ENCODE measurements at places on chromosomes 2 and 18.

DNA sequence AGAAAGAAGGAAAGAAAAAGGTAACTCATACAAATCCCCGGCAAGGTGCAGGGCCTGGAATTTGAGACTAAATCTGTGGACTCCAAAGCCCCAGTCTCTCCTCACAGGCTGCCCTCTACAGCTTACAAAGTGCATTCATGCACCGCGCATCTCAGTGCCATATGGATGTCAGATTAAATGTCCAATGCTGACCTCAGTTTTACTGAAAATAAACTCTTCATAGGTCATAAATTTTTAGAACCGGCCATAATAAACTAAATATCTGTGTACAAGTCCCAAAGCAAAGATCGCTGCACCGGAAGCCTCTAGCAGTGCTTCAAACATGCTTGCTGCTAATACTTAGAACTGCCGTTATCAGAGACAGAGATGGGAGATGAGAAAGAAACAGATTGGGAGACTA, 17.7 kb downstream of the ST6GAL2 start:
- DNase-seq = no peak

DNA sequence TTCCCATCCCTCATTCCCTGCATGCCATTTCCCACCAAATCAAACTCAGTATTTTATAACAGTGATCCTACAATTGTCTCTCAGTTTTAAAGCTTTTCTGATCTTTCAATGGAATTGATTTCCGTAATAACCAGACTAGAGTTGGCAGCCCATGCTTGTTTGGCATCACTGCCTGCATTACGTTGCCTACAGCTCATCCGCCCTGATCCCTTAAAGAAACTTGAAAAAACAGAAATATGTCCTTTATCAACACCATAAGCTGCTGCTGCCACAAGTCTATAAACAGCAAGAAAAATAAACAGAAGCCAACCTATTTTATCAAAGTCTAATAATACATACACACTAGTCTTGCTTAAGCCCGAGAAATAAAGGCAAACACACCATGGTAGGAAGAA, 331.0 kb downstream of the METTL4 start:
- no peak for DNase-seq

DNA sequence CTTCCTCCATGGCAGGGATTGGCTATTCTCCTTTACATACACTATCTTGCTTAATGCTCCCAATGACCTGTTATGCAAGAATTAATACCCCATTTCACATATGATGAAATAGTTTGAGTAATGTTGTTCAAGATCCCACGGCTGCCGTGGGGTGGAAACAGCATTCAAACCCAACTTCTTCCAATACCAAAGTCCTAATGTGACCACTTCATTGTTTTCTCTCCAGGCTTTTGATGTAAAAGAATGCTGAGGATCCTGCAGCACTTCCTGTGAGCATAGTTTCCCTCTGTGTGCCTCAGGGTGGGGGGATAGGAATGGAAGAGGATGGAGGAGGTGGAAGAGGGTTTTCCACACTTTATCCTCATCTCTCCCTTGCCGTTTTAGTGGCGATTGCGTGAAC, 199.4 kb downstream of the IRS1 start:
- no peak for DNase-seq

DNA sequence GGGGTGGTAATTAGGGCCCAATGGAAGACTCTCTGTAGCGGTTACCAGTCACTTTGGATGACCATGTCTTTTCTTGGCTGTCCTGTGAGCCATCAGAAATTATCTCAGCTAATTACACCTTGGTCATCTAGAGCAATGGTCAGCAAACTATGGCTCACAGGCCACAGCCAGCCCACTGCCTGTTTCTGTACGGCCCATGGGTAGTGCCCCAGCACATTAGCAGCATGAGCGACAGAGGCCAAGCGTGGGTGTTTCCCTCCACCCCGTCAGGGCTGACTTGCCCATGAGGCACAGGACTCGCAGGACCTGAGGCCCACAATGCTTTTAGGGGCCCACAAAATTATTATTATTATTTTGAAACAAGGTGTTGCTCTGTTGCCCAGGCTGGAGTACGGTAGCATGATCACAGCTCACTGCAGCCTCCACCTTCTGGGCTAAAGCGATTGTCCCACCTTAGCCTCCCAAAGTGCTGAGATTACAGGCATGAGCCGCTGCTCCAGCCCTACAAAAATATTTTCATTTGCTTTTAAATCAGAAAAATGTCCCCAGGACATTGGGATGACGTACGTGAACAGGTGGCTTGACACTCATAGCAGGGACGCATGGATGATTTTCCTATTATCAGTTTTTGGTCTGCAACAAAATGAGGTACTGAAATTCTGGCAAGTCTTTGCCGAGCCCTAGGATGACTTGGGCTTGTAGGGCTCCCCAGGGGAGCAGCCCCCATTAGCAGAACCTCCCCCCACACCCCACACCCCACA, 29.3 kb upstream of the CEP68 start:
- no peak for DNase-seq

GRCh38 chr2:120798567-120799247, 63.0 kb downstream of the GLI2 start:
- no peak for DNase-seq

DNA sequence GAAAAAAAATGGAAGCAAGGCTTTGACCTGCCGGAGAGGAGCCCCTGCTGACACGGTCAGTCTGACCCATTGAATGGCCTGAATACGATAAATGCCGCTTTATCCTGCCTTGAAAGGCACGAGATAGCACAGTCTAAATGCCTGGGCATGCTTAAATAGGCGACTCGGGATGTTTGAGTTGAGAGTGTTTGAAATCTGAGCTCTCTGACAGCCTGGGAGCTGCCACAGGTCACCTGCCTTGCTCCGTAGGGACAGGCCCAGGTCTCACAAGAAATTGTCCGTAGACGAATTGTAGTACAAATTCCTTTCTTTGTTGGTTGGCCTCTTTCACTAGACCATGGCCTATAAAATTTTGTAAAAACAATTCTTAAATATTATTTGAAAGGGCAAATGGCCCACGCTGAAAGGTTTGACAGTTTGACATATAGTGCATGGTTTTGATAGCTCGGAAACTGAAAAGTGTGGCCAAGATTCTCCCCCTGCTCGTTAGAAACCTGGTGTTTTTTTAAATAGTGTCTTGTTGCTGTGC, 72.8 kb downstream of the MEIS1 start:
- peak; percentile 22 for DNase-seq

All from glutamatergic neuron (in vitro differentiated cells).